ENCODE measurements at places on chromosomes 2 and 18.

- peak; percentile 4 for DNase-seq
These were observed 247.8 kb upstream of the KLHL29 start for GRCh38 chr2:23137166-23137565.

- no peak for DNase-seq
These were observed 118.7 kb downstream of the CDH7 start for GRCh38 chr18:65869527-65869926.

GRCh38 chr2:71223767-71224333 lies 3.1 kb downstream of the PAIP2B start:
- peak; percentile 5 for DNase-seq

DNA sequence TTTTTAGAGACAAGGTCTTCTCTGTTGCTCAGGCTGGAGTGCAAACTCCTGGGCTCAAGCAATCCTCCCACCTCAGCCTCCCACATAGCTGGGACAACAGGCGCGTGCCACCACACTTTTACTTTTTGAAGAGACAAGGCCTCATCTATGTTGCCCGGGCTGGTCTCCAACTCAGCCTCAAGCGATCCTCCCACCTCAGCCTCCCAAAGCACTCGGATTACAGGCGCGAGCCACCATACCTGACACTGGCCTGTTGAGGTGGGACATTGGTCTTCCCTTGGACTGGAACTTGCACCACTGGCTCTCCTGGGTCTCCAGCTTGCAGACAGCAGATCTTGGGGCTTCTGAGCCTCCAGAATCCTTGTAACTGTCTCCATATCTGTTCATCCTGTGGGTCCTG lies 75.6 kb downstream of the NDUFA10 start:
- no peak for DNase-seq

DNA sequence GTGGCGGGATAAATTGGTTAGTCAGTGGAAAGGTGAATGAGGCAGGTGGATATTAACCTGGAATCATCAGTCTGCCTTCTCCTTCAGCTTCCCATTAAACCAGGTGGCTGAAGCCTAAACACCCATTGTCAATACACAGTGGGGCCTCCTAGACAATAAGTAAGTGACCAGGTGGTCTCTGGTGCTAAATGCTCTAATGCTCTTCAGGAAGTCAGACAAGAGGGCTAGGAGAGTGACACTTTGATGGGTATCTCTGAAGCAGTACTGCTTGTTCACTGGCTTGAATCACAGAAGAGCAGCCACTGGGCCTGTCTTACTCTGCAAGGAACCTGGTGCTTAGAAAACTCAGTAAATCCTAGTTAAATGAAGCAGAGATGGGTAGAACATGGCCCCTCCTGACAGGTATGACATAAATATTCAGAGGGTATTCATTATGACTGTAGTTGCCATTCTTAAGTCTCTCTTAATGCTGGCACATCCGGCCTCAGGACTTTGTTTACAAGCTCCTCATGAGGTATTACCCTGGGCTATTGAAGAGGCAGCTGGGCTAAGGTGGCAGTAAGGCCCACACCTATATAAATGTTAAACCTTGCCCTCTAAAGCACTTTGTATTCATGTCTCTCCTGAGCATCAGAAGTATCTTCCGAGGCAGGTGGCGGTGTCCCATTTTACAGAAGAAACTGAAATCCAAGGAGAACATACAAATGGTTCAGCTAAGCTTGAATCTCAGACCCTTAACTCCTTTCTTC lies 104.9 kb downstream of the NCK2 start:
- no peak for DNase-seq

- peak; percentile 46 for DNase-seq
These were observed 41.4 kb downstream of the DDX18 start for GRCh38 chr2:117855886-117856285.

DNA sequence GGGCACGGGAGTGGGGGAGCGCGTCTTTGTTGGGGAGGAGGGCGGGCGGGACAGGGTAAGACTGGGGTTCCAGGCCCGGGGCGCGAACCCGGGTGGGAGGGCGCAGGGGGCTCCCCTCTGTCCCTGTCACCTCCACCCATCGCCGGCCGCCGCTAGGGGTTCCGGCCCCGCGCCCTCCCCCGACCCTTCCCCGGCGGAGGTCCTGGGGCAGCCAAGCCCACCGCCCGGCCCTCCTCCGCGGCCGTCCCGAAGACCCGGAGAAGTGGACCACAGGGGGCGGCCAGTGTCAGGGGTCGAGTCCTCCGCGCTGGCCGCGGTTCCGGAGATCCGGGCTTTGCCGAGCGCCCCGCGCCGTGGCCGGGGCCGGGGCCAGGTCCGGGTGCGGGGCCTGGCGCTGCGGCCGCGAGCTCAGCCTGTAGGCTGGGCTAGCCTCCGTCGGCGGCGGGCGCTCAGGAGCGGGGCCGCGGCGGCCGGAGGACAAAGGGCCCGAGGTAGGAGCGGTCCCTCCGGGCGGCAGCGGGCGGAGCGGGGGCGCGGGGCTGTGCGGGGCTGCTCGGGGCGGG lies 16.6 kb upstream of the E2F6 start:
- peak; percentile 2 for DNase-seq

DNA sequence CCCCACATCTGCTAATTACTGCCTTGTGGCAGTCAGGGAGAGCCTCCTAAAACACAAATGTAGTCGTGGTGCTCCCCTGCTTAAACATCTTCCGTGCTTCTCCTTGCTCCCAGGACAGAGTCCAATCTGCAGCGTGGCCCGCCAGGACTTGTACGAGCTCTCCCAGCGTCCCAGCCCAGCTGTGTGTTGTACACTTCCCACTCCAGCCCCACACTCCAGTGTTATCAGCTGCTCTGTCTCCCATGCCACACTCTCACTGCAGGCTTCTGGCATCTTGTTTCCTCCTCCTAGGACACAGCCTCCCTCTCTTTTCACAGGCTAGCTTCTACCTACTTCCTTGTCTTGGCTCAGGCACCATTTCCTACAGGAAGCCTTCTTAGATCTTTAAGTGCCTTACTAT lies 199.4 kb downstream of the ALPK2 start:
- no peak for DNase-seq

DNA sequence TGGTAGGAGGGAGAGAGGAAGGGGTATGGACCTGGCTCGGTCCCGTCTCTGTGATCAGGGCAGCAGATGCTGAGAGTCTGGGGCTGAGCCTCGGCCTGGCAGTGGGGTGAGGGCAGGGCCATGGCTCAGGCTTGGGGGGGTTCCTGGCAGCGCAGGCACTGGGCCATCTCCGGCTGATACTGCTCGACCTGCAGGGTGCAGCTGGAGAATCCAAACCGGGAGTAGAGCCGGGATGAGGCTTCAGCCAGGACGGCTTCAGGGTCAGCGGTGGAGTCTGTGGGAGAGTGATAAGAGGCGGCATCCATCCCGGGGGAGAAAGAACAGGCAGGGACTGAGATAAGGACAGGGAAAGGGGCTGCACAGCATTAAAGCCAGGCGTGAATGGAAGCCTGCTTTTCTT lies 7.7 kb downstream of the SLC30A3 start:
- no peak for DNase-seq

GRCh38 chr2:230738924-230739323 lies 26.3 kb downstream of the CAB39 start:
- no peak for DNase-seq

DNA sequence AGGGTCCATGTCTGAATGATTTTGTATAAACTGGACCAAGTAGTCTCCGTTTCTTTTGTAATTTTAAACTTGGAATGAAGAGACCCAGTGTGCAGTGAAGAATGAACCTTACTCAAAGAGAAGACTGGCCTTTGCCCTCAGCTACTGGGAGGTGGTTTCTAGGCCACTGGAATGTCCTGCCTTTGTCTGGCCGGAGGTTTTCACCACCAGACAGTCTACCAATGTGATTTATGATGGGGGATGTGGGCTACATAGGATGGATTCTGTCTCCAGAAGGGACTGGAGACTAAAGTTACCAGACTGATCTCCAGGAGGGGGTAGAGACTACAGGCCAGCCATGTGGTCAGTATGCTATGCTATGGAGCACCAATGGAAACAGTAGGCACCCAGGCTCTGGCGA lies 42.8 kb upstream of the RAB31 start:
- no peak for DNase-seq

GRCh38 chr2:46865181-46865970 lies 50.2 kb downstream of the MCFD2 start:
- DNase-seq: no peak

- DNase-seq: peak; percentile 56
These were observed 88.3 kb upstream of the CCDC68 start for GRCh38 chr18:55047546-55047945.

DNA sequence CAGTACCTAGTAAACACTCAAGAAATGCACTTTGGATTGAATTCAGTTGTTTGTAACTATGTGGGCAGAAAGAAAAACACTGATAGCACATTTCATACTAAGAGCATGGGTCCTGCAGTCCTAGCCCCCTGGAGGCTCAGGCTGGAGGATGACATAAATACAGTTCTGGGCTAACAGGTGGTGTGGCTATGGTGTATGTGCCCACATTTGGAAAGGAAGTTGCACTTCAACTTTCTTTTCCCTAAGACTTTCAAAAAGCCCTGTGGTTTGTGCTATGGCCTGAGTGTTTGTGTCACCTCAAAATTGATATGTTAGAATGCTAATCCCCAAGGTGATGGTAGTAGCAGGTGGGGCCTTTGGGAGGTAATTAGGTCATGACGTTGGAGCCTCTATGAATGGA lies 218.2 kb downstream of the CDCA7 start:
- no peak for DNase-seq

- DNase-seq: peak; percentile 10
These were observed 27.3 kb upstream of the C2orf66 start for GRCh38 chr2:196836440-196836839.

DNA sequence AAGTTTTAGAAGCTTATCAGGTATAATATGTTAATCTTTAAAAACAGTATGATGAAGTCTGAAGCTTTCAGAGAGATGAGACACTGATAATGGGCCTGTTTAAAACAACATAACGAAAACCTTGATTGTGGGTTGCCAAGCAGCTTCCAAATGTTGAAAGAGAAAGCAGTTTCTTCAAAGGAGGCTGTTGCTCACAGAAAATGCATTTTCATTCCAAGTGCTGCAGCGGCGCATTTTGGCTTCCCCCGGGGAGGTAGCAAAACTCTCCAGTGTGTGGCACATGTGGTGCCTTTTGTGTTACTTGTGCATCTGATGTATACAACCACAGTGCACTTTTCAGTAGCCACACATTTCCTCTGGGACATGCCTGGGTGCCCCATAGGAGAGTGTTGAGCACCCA lies 66.1 kb downstream of the TMEFF2 start:
- no peak for DNase-seq

GRCh38 chr2:28567061-28567471 lies 71.2 kb downstream of the PLB1 start:
- DNase-seq: peak; percentile 10

DNA sequence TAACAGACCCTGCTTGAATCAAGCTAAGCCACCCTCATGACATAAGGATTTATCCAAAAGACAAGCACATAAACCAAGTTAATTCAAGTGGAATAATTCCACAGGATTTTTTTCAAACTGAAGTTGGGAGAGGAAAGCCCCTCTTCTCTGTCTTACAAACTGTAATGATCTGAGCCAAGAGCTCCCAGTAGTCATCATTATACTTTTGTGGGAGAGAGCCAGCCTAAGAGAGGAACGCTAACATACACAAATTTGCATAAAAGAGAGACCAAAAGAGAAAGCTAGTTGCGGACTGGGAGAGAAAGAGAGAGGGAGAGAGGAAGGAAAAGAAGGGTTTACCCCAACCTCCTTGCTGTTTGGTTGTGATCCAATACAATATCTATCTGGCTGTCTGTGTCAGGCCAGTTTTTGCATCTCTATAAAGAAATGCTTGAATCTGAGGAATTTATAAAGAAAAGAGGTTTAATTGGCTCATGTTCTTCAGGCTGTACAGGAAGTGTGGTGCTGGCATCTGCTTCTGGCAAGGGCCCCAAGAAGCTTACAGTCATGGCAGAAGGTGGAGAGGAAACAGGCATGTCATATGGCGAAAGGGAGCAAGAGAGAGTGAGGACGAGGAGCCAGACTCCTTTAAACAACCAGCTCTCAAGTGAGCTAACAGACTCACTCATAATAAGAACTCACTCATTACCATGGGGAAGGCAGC lies 20.8 kb upstream of the PUM2 start:
- no peak for DNase-seq

DNA sequence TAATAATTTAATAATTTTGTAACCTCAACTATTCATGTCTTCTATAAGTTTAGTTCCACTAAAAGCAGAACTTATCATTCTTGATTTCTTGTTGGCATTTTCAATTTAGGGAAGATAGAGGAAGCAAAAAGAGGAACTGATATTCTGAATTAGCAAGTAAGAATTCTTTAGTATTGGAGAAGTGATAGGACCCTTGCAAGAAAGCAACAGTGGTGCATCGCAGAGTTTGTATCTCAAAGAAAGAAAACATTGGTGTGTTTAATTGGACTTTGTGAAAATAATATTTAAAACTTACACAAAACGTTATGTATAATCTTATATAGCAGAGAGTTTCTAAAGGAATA lies 36.5 kb upstream of the TNFRSF11A start:
- no peak for DNase-seq

DNA sequence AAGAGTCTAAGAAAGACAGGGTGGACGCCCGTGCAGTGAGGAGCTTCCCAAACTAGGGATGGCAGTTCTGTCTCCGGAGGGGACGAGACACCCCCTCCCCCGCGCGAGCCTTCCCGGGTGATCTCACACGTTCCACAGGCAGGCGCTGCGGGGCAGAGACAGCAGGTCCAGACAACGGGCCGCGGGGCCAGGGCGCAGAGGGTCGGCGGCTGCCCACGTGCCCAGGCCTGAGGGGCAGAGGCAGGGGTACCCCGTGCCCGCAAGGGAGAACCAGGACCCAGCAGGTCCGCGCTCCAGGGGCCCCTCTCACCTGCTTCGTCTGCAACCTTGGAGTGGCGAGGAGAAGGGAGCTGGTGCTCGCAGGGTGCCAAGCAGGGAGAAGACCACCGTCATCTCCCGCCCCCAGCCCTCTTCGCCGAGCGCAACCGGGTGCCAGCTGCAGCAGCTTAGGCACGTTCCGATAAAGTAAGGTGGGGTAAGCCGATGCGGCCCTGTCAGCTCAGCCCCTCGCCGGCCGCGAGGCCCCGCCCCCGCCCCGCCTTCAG lies at the start of gene GPR155:
Gene GPR155 (minus strand): TSS at position 467 of the 545 bp plus-strand sequence. CDS start 5,073 bp downstream, outside the sequence.
- peak; percentile 47 for DNase-seq

DNA sequence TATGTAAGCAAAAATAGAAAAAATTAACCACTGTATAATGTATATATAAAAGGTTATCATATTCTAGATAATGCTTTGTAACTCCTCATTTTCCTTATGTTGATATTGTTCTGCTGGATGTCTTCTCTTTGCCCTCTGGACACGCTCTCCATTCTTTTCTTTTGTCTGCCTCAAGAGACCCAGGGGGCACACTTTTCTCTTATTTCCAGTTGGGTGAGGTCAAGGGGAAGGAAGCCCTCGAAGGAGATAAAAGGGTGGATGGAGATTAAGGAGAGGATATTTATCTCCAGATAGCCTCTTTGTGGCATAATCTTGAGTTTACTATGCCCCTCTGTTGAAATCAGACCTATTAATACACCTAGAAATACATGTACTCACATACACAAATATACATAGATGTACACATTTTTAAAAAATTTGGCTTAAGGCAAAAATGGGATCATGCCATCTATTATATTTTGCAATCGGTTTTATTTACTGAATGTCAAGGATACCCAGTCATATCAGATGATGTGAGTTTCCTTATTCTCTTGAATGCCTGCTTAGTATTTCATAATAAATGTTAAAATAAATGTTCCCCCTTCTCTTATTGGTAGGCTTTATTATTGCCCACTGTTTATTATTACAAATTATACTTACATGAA lies 65.3 kb downstream of the LCLAT1 start:
- no peak for DNase-seq

- peak; percentile 77 for DNase-seq
These were observed 43.7 kb downstream of the RHOB start for GRCh38 chr2:20490300-20491181.
